ENCODE measurements at places on chromosomes 6 and 20.
A peak's percentile ranks its signal among the peaks of the same experiment; 100 is the strongest.

DNA sequence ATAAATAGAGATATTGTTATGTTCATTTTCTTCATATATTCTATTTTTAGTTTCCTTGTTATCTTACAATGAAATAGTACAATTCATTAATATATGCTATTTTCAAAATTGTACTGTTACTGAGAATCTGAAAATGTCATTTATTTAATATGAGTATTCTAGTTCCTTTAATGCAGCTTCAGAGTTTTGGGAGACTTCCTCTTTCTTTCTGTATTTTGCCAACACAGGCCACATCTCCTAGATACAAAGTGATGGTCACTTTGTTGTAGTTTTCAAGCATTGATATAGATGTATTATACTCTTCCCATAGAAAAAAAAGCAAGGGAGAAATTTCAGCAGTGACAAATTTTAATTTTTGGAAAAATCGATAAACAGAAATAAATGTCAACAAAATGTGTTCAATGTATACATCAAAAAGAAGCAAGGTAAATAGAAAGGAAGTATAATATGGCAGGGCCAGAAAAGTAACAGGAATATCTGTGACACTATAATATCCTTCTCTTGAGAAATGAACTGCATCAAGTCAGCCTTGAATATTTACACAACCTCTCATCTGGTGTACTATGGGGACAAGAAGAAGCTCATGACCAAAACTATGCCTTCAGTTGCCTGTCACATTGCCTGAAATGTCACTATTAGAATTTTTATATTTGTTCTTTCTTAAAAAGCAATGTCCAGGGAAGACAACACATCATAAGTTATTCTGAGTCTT lies 396.0 kb downstream of the TBC1D32 start:
- no peak for DNase-seq

GRCh38 chr6:145233955-145234354 lies 501.4 kb downstream of the EPM2A start:
- no peak for DNase-seq

- peak; percentile 60 for DNase-seq
Observed at GRCh38 chr6:149211046-149211571, 106.4 kb upstream of the TAB2 start.

DNA sequence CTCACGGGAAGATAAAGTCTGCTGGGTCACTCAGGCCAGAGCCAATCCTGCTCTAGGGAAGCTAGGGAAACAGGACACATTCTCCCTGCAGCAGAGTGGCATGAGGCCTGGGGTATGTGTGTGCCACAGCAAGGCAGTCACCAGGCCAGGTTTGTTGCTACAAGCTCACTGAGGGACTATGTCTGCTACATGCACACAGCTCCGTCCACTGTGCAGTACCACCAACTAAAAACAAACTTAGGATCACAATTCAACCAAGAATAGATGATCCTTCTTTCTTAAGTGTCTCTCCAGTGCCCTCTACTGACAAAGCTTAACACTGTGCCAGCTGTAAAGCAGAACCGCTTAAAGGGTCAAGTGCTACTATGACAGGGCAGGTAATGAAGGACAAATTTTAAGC lies 192.5 kb downstream of the PTPRK start:
- DNase-seq = peak; percentile 47

DNA sequence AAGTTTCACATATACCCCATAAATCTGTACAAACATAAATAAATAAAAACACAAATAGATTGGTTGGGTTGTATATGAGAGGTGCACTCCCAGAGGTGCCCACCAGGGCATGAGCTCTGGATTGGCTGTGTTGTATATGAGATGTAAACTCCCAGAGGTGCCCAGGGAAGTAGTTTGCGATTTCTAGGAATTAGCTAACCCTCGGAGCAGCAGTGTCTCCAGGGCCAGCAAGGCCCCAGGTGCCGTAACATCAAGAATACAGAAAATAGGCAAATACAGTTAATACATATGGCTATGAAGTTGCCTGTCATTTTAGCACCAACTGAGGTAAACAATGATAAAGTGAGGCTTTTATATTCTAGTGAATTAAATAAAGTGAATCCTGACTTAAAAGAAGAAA lies 5.4 kb upstream of the GINM1 start:
- DNase-seq = no peak

Measured in cardiac fibroblast (primary cell).